ENCODE measurements at places on chromosomes 1 and 21.

DNA sequence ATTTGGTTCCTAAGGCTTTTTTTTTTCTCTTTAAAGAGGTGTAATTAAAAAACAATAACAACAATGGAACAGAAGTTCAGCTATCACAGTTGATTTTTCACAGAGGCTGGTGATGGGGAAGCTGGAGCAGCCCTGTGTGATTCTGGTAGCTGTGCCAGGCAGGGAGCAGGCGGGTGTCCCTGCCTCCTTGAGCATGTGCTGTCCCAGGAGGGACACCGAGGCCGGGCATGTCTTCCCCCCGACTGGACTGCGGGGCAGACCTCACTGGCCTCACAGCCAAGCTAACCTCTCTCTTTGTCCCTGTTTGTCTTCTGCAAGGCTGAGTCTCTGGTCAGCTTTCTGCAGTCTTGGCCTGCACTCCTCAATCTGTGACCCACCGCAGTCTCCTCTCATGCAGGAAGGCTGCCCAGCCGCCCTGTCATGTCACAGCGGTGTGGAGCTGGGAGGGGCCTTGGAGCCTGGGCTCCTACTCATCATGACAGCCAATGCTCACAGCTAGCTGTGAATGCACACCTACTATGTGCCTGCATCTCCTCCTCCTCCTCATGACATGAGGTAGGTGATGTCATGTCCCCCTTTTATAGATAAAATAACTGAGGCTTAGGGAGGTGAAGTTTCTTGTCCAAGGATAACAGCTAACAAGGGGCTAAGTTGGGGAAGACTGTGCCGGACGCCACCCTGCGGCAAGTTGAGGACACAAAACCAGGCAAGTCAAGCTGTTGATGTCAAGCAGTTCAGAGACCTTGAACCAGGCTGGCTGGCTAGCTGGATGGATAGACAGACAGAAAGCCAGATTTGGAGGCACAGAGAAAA lies 10.3 kb upstream of the ACTL8 start:
- DNase-seq, result no peak

DNA sequence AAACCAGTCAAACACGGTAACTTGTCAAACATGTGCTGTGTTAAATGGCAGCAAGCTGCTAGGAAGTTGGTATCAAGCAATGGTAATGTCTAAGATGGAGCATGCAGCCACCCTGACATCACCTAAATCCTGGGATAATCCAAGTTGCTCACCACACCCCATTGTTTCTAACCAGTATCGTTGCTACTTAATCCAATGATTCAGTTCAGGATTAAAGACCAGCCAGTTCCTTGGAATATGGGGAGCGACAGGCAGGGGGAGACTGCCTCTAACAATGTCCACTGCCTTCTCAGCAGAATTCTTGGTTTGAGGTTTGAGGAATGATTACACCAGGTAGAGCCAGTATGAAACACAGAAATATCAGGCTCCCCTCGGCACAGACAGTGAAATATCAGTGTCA lies 122.1 kb upstream of the IFFO2 start:
- DNase-seq, result no peak

DNA sequence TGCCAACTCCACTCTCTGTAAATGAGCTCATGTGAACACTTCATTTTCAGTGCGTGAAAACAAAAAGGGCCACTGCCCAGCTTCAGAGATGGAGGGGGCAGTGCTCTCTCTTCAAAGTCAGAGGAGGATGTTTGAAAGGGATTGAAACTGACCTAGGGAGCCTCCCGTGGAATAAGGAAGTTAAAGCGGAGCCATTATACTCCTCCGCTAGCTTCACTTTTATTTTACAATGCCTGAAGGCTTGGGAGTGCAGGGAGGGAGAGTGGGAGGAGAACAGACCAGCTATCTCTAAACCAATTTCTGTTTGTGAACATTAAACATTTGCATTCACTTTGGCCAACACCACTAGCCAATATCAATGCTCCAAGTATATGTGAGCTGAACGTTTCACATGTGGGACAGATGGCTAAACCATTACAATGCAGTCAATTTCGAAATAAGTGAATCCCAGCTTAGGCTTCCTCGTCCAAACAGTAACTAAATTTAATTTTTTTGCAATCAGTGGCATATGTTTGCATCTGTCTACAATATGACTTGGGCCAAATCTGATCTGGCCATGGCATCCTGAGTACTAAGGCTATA lies 126.9 kb downstream of the ESRRG start:
- DNase-seq, result no peak

GRCh38 chr1:40299366-40300248 lies 17.5 kb downstream of the COL9A2 start:
- DNase-seq, result no peak

- no peak for DNase-seq
Measured at GRCh38 chr1:41044187-41044586, 22.7 kb upstream of the SLFNL1 start.

- DNase-seq, result no peak
Measured at GRCh38 chr1:41238311-41238988, 3.7 kb downstream of the SCMH1 start.

GRCh38 chr1:28602536-28603439 lies 10.7 kb downstream of the RAB42 start:
- DNase-seq, result no peak

DNA sequence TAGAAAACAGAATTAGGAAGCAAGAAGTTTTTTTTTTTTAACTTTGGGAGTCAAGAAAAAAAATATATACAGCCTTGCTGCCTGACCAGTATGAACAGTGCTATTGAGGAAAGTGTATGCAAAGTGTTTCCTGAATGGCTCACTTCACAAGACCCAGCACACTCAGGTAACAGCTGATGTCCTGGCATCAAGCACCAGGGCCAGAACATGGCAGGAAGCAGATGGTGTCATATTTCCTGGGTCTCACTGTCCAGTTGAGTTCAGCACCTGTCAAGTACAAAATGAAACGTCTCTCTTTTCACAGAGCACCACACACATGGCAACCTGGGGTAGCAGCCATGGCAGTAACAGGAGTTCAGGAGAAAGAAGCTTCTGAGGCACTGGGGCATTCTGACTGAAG lies 372.3 kb downstream of the TTLL7 start:
- DNase-seq, result no peak

- DNase-seq, result no peak
Measured at GRCh38 chr1:75725861-75726361, 1.4 kb downstream of the ACADM start.
